HFFc6 (cell line): ENCODE measurements at places on chromosomes 5 and 9.

DNA sequence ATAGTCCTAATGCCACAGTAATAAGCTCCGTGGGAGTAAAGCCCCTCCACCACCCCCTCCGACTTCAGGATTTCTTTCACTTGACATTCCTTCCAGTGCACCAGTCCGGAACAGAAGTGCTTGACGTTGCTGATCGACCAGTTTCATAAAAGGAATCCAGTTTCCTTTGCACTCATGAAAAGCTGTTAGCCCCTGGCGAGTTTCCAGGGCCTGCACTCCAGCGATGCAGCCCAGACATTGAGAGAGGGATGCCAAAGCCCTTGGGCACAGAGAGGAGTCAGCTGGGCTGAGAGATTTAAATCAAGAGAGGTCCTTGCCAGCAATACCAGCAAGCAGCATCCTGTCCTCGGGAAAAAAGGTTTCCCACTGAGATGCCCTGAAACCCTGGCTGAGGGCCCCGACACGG, 170.1 kb downstream of the GABBR2 start:
- DNase-seq, result no peak

DNA sequence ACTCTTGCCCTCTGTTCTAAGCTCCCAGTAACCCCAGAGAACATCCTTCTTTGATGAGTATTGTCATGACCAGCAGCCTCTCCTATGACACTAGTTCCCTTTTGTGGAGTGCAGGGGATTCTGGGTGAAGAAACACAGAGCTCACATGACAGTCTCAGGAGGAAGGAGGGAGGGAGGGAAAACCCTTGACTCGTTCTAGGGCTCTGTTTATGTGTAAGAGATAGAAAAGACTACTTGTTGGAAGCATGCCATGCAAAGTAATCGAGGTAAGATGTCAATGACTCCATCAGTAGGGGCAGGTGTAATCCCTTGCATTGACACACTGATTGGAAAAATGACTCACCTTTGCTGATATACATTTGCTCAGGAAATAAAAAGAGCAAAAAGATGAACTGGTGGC, 190.2 kb upstream of the ELL2 start:
- DNase-seq, result no peak

- peak; percentile 94 for DNase-seq
Observed at GRCh38 chr9:2655411-2655901, 33.9 kb downstream of the VLDLR start.

GRCh38 chr9:106035806-106036205, 341.5 kb downstream of the TMEM38B start:
- DNase-seq, result no peak

DNA sequence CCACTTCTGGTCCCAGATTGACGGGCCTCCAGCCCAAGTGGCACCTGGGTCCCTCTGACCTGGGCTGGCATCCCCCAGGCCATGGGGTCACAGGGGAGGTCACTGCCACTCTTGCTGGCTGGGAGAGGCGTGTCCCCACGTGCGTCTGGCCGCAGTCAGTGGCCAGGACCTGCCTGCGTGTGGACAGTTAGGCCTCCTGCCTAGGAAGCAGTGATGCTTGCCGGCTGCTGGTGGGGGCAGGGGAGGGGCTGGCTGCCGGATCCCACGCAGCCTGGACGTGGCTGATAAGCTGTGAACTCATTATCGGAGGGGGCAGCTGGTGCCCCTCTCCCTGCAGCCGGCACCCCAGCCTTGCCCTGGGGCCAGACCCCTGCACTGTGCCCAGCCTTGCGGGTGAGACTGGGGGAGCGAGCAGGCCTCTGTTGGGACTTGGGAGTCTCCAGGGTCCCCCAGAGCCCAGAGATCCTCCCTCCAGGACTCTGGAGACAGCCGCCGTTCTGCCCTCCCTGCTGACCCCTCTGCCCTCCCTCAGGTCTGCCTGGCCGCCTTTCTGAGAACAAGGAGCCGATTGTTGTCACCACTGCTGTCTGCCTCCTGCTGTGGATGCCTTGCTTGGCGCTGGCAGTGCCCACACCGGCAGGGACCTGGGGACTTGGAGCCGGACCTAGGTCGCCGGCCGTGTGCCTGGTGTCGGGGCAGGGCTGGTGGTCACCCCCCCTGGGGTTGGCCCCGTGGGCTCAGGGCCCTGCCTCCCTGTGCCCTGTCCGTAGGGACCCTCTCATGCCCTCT, 12.3 kb downstream of the RXRA start:
- no peak for DNase-seq
